GM23338 (cell line): ENCODE measurements at places on chromosomes 6 and 20. TPM values are rescaled to one million over a fixed set of nuclear protein-coding genes. Genes with fewer than 3 reads are reported as not detected.

The CYP24A1 gene
- total RNA-seq = 0.12 TPM in 1 of 2 replicates, not detected in the other

- peak; percentile 81 for DNase-seq
- no peaks in the 10 kb centered on the region for H3K27me3 ChIP-seq
- no peaks in the 10 kb centered on the region for H3K36me3 ChIP-seq
- no peak overlapping the region for H3K27ac ChIP-seq
- H3K4me1 ChIP-seq = no peaks in the 10 kb centered on the region
- H3K4me3 ChIP-seq = no peak overlapping the region
These were observed 477.3 kb downstream of the PREX1 start for GRCh38 chr20:48350313-48350988.

- H3K27ac ChIP-seq = no peak overlapping the region
- DNase-seq = no peak
- H3K36me3 ChIP-seq = no peaks in the 10 kb centered on the region
- H3K4me1 ChIP-seq = no peaks in the 10 kb centered on the region
- H3K4me3 ChIP-seq = no peak overlapping the region
These were observed 14.3 kb upstream of the ZC3H12D start for GRCh38 chr6:149499066-149499465.

- DNase-seq = no peak
- H3K27me3 ChIP-seq = no peaks in the 10 kb centered on the region
- no peak overlapping the region for H3K27ac ChIP-seq
- peaks cover 4% of the 10 kb centered on the region; the same call in 1 of the 2 replicates for H3K4me1 ChIP-seq
- no peaks in the 10 kb centered on the region for H3K36me3 ChIP-seq
- no peak overlapping the region for H3K4me3 ChIP-seq
These were observed 13.1 kb downstream of the DNPH1 start for GRCh38 chr6:43216200-43216599.

The E2F3 gene
- total RNA-seq = 33.5 and 37.2 TPM in 2 replicates

- no peaks in the 10 kb centered on the region for H3K27me3 ChIP-seq
- H3K4me3 ChIP-seq = no peak overlapping the region
- no peak overlapping the region for H3K27ac ChIP-seq
- DNase-seq = no peak
- no peaks in the 10 kb centered on the region for H3K36me3 ChIP-seq
- 0 out of 2 replicates have a peak, but pooled peaks cover 6% of the 10 kb centered on the region for H3K4me1 ChIP-seq
These were observed 284.8 kb downstream of the BTBD9 start for GRCh38 chr6:38354905-38355304.

- DNase-seq = no peak
- H3K4me3 ChIP-seq = no peak overlapping the region
- H3K27me3 ChIP-seq = peaks cover 14% of the 10 kb centered on the region
- H3K36me3 ChIP-seq = no peaks in the 10 kb centered on the region
- H3K27ac ChIP-seq = no peak overlapping the region
- no peaks in the 10 kb centered on the region for H3K4me1 ChIP-seq
These were observed 5.1 kb downstream of the PCED1A start for GRCh38 chr20:2835331-2835796.

DNA sequence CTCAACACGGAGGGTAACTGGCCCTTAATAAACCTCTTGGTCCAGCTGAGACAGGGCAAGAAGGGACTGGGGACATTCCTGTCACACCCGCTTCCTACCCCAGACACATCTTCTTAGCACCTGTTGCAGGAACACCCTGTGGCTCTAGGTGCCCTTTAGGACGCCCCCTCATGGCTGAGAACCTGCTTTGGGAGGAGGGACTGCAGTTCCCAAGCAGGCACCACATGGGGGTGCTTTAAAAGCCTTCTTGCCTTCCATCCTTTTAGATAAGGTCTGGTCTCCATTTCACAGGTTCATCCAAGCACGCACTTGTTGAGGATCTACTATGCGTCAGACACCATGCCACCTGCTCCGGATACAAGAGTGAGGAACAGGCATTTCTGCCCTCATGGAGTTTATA lies 26.6 kb downstream of the NSFL1C start:
- peaks cover 15% of the 10 kb centered on the region for H3K36me3 ChIP-seq
- no peaks in the 10 kb centered on the region for H3K4me1 ChIP-seq
- peak; percentile 85 for DNase-seq
- H3K27me3 ChIP-seq = no peaks in the 10 kb centered on the region
- no peak overlapping the region for H3K27ac ChIP-seq

DNA sequence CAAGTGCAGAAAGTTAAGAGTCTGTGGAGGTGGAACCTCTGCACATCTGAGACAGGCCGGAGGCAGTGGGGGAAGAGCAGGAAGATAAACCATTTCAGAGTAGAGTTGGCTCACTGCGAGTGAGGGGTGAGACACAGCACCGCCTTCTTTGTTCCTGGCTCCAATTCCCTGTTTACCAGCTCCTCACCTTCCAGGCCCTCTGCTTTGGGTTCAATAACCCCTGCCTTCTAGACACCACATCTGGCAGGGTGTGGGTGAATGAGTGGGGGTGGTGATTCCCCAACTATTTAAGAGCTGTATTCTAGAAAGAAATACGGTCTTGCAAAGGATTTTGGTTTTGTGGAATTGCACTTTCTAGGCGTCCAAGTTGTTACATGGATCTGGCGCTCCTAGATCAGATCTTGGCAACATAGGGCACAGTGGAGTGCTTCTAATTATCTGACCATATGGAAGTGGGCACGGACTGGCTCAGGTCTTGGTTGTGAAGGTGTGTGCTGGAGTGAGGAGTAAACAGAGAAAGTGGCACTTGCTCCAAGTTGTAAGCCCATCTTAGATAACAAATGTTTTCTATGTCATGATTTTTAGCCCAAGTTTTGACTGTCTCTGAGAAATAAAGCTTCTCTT lies 141.6 kb upstream of the NRN1 start:
- no peaks in the 10 kb centered on the region for H3K36me3 ChIP-seq
- H3K27me3 ChIP-seq = no peaks in the 10 kb centered on the region
- H3K27ac ChIP-seq = no peak overlapping the region
- H3K4me1 ChIP-seq = no peaks in the 10 kb centered on the region

The CGA gene
- total RNA-seq = not detected in 2 replicates

The EDEM2 gene
- total RNA-seq = 20.7 and 25.3 TPM in 2 replicates

The CST2 gene
- not detected in 2 replicates for total RNA-seq

- no peaks in the 10 kb centered on the region for H3K27me3 ChIP-seq
- H3K36me3 ChIP-seq = no peaks in the 10 kb centered on the region
- peaks cover 5% of the 10 kb centered on the region; the same call in 1 of the 2 replicates for H3K4me1 ChIP-seq
- DNase-seq = no peak
These were observed 366.7 kb downstream of the SYNE1 start for GRCh38 chr6:152270301-152270925.

The MYLIP gene
- 32.4 and 33.8 TPM in 2 replicates for total RNA-seq

The NKAIN4 gene
- 12.6 and 16.0 TPM in 2 replicates for total RNA-seq
